Fibroblast of skin of left quadriceps (primary cell): ENCODE measurements at places on chromosomes 4 and X.
A peak's percentile ranks its signal among the peaks of the same experiment; 100 is the strongest.

DNA sequence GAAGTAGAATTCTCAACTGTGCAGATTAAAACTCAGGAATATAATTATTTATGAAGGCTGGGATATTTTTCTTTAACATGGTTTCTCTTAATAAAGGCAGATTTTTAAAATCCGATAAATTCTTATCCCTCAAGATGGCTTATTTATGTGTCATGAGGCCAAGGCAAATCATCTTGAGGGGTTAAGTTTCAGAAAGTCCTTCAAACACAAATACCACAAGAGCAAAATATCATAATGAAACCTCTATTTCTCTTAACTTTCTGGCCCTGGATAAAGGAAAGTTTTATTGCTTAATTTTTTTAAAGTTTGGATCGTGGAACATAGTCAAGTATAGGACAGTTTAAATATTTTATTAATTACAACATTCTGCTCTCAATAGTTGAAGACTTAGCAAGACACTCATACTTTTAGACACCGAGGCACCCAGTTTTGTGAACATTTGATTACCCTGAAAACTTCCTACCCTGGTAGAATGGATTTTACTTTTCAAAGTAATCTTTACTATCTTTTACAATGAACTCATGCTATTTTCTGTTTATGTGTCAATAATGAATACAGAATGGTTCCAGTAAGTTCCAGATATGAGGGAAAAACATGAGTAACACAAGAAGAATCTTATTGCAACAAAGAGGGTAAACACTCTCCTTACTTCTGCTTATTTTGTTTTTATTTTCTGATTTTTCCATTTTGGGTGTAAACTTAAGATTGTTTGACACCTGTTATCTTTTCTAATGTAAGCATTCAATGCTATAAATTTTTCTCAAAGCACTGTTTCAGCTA lies 200.7 kb upstream of the IL15 start:
- no peak for DNase-seq

GRCh38 chrX:2609431-2610238 lies 81.5 kb upstream of the CD99 start:
- DNase-seq = no peak

GRCh38 chr4:65416891-65417290 lies 253.4 kb downstream of the EPHA5 start:
- DNase-seq = no peak

GRCh38 chr4:54433686-54434085 lies 204.6 kb downstream of the PDGFRA start:
- DNase-seq = no peak

GRCh38 chr4:77818602-77819403 lies at the start of gene CNOT6L:
Gene CNOT6L, minus strand, starts transcription at chr4:77819368. Its CDS starts 60 bp downstream, at chr4:77819308.
- peak; percentile 26 for DNase-seq

- no peak for DNase-seq
These were observed 28.9 kb downstream of the CYTL1 start for GRCh38 chr4:4990329-4990728.

DNA sequence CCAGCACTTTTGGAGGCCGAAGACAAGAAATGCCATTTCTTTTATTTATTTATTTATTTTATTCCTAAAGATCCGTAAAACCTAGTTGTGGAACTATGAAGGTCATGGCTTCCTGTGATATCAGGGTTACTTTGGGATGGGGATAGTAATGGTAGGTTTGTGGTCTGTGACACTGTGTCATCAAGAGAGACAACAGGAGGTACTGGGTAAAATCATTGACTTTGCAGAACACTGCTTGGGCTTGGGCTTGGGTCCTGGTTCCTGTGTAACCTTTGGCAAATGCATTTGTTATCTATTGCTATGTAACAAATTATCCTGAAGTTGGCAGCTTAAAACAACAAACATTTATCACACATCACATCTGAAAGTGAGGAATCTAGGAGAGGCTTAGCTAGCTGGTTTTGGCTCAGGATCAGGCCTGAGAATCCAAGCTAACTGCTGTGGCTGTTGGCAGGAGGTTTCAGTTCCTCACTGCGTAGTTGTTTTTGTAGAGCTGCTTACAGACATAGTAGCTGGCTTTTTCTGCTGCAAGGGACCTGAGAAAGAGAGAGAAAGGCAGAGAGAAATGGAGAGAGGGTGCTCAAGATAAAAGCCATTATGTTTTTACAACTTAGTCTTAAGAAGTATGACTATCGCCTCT lies 576.4 kb upstream of the SLIT2 start:
- DNase-seq = no peak
